H9 (cell line): ENCODE measurements at places on chromosomes 1 and 21. TPM values are rescaled to one million over a fixed set of nuclear protein-coding genes. Genes with fewer than 3 reads are reported as not detected.

DNA sequence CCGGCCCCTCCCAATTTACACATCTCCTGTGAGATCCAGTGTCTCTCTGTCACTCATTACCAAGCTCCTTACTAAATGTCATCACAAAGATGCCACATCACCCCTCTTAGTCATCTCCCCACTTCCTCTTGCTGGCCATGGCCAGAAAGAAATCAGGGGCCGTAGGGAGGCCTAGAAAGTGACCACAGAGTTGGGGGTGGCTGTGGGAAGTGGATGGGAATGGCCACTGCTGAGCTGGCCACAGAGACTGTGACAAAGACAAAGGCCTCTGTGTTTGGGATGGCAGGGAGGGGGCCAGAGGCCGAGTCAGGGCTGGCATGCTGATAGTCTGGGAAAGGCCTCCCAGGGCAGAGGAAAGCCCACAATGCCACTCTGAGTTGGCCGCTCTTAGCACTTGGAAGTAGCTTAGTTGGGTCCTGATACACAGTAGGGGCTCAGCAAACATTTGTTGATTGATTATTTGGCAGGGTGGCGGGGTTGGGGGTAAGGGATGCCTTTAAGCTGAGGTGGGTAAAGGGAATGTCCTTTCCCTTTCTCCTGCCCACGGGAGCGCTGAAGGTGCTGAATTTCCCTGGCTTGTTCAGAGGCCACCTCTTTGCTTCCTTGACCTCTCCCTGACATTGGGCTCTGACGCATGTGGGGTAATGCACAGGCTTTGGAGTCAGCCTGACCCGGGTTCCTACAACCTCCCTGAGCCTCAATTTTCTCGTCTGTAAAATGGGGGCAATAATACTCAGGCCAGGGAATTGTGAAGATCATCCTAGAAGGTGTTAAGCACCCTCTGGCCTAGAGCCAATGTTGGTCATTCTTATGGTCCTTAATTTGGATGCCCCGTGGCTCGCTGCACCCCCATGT lies 13.2 kb downstream of the NAV1 start:
- H3K36me3 ChIP-seq, result no peaks in the 10 kb centered on the region
- no peak overlapping the region for H3K27ac ChIP-seq
- no peaks in the 10 kb centered on the region for H3K27me3 ChIP-seq
- H3K4me3 ChIP-seq, result no peak overlapping the region

GRCh38 chr1:6601049-6601922 lies 1.4 kb downstream of the KLHL21 start:
- H3K4me1 ChIP-seq, result no peaks in the 10 kb centered on the region
- no peak overlapping the region for H3K27ac ChIP-seq
- peak overlapping the region; percentile 88 for H3K4me3 ChIP-seq
- H3K27me3 ChIP-seq, result no peaks in the 10 kb centered on the region

DNA sequence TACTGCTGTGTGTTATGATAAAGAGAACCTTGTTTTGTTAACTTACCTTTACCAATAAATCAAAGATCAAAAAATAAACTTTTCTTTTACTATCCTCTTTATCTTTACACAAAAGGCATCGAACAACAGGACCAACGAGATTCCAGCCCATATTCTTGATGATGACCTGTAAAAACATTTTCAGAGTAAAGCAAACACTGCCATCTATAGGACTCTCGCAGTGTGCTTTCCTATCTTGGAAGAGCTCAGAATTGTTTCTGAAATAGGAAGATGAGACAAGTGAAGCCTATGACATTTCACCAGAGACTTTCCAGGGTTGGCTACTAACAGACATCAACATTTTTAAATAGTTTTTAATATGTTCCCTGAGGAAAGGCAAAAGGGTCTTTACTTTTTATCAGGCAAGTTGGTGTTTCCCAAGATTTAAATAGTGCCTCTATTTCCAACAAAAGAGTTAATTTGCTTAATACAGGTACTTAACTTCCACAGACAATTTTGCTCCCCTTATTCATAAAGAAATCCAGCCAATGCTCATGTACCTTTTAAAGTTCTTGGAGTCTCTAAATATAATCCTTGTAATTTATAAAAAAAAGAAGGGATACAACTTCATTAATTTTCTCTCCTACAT lies 7.3 kb downstream of the GLMN start:
- no peaks in the 10 kb centered on the region for H3K27me3 ChIP-seq
- H3K36me3 ChIP-seq, result peaks cover 69% of the 10 kb centered on the region
- DNase-seq, result no peak

GRCh38 chr21:42448686-42449085 lies 45.0 kb downstream of the UBASH3A start:
- H3K36me3 ChIP-seq, result no peaks in the 10 kb centered on the region
- no peak overlapping the region for H3K4me3 ChIP-seq
- no peaks in the 10 kb centered on the region for H3K27me3 ChIP-seq

GRCh38 chr1:25140073-25140797 lies 92.1 kb downstream of the SYF2 start:
- no peak for DNase-seq
- no peaks in the 10 kb centered on the region for H3K27me3 ChIP-seq
- H3K36me3 ChIP-seq, result no peaks in the 10 kb centered on the region

DNA sequence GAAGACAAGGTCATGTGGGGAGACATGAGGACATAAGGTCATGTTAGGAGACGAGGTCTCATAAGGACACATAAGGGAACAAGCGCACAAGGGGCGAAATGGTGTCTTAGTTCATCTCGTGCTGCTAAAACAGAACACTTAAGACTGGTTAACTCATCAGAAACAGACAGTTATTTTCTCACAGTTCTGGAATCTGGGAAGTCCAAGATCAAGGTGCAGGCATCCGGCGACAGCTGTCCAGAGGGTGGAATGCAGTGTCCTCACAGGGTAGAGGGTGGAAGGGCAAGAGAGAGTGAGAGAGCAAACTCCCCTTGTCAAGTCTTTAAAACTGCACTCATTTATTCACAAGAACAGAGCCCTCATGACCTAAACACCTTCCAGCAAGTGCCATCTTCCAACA lies 34.6 kb upstream of the PDPN start:
- no peak for DNase-seq
- H3K4me3 ChIP-seq, result no peak overlapping the region
- H3K36me3 ChIP-seq, result no peaks in the 10 kb centered on the region
- no peaks in the 10 kb centered on the region; the same call in none of the 2 replicates for H3K4me1 ChIP-seq
- H3K27ac ChIP-seq, result no peak overlapping the region

DNA sequence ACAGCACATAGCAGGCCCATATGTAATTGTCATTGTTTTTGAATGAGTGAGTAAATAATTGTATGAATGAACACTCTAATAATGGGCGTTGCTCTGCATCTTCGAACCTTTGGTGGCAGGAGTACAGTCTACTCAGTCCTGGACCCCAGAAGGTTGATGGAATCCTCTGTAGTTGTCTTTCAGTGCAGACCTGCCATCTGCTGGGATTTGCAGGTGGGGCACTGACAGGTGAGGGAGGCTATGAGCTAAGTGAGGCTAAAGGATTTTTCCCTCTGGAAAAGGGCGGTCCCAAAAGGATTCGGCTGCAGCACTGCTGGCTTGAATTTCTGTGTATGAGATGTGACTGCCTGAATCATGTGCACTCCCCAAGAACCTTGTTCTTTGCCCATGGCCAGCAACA lies 53.4 kb downstream of the PLXNA2 start:
- no peak overlapping the region for H3K4me3 ChIP-seq
- H3K27ac ChIP-seq, result no peak overlapping the region
- no peaks in the 10 kb centered on the region for H3K27me3 ChIP-seq
- no peak for DNase-seq
- no peaks in the 10 kb centered on the region for H3K36me3 ChIP-seq
- no peaks in the 10 kb centered on the region for H3K4me1 ChIP-seq

DNA sequence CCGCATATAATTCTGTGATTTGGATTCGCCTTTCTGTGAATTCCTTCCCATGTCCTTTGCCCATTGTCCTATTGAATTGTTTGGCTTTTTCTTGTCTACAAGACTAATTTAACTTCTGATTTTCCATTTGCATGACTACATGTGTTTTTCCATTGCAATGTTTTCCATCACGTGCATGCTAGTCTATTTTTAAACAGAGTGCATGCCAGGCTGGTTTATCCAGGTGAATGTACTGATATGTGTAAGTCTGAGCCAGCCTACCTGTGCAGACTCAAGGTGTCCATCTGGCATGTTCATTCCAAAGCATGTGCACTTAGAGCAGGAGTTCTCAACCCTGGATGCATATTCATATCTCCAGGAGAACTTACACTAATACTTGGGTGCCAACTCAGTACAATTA lies 59.7 kb downstream of the INAVA start:
- no peaks in the 10 kb centered on the region for H3K4me1 ChIP-seq
- no peaks in the 10 kb centered on the region for H3K27me3 ChIP-seq
- no peak overlapping the region for H3K27ac ChIP-seq
- DNase-seq, result no peak
- no peaks in the 10 kb centered on the region for H3K36me3 ChIP-seq

Gene YBEY
- total RNA-seq, result 26.2 and 26.5 TPM in 2 replicates

Gene WNT3A
- total RNA-seq, result 0.17 and 0.20 TPM in 2 replicates

Gene KCNK2
- total RNA-seq, result 0.37 and 0.44 TPM in 2 replicates
